ENCODE measurements at places on chromosomes 12 and 14. TPM values are rescaled to one million over a fixed set of nuclear protein-coding genes. Genes with fewer than 3 reads are reported as not detected.

- no peak for DNase-seq
Observed at GRCh38 chr12:124756760-124757159, 106.9 kb downstream of the SCARB1 start.

DNA sequence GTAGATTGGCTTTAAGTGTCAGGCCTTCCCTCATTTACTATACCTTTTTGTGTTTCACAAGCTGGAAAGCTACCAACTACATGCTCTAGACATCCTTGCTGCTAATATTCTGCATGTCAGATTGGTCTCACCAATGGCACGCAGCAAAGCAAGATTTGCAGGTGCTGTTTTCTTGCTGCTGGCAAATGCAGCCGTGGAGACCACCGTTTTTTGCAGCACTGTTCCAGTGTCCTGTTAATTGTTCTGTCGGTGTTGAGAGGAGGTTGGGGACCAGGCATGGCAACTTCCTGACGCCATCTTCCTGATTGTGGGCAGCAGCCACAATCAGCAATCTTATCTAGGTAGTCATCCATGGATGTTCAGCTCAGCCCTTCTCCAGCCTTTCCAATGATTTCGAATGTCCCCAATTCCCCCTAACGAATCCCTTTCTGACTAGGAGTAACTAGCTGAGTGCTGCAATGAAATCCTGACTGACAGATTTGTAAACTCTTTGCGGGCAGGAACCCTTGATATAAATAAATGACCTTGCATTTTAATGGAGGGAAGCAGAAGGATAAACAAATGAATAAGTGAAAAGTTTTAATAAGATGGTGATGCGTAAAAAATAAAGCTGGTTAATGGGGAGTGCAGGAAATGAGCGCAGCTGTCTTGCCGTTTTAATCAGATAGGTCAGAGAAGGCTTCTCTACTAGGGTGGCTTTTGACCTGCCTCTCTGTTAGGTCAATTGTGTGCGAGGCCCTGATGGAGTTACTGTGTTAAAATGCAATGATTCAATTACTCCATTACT is 574 bp upstream of the CRADD start:
- DNase-seq = no peak

DNA sequence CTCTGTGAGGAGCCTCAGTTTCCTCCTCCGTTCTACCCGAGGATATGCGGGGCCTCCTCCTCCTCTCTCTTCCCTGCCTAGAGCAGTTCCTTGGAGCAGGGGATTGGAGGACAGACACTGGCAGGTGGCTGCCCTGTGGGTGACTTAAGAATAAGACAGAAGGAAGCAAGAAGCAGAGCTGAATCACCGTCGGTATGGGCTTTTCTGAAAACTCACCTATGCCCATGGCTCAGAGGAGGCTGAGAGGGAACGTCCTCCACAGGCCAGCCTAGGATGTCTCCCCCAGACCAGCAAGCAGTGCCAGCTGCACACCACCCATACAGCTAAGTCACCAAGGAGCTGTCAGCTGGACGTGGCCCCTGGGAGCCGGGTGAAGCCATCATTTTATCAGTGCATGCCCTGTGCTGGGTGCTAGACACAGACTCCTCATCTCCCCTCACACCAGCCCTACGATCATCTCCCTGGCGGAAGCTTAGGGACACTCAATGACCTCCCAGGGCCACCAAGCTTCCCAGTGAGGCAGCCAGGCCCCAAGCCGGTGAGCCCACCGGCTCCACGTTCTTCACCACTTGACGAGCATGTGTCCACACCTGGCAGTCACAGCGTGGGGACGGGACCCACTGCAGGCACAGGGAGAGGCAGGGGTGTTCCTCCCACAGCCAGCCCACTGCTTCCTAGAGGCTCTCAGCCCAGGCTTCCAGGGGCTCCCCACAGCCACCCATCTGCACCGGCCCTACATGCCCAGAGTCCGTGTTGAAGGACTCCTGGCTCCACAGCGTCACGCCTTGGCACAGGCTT is 21.4 kb downstream of the ITPK1 start:
- DNase-seq = no peak

- no peak for DNase-seq
Observed at GRCh38 chr14:89621791-89622638, 205.0 kb upstream of the FOXN3 start.

DNA sequence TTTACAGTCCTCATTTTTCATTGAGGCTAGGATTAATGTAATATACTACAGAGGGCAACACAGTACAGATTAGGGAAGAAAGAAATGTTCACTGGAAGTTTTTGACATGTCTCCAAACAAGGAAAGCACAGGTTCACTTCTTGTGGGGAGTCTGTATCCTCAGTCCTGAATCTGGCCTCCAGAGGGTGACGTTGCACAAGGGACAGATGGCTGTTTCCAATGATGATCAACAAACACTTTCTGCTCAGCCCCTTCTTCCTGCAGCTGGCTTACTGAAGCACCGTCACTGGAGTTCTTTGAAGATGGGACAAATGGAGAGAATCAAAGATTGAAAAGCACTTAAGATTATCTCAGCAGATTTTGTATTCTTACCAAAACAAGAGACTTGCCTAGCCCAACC is 123.3 kb upstream of the OR4E1 start:
- DNase-seq = no peak

GRCh38 chr14:37655418-37655817 is 60.0 kb downstream of the TTC6 start:
- DNase-seq = no peak

DNA sequence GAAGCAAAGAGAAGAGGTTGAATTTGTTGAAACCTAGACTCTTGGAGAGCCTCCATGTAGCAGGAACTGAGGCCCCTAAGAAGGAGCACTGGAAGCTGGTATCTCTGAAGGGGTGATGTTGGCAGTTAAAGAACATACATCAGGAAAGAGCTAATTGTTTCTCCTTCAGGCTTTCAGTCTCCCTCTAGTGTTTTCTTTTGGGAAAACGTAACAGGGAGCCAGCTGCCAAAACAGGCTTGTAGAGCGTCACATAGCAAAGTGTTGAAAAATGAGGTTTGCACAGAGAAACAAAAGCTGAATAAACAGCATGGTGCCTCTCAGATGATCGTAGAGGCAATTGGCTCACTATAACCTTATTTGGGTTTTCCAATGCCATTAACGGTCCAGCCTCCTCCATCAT is 46.9 kb upstream of the CAND1 start:
- DNase-seq = no peak

GRCh38 chr12:27094726-27095125 is 12.3 kb upstream of the C12orf71 start:
- no peak for DNase-seq

DNA sequence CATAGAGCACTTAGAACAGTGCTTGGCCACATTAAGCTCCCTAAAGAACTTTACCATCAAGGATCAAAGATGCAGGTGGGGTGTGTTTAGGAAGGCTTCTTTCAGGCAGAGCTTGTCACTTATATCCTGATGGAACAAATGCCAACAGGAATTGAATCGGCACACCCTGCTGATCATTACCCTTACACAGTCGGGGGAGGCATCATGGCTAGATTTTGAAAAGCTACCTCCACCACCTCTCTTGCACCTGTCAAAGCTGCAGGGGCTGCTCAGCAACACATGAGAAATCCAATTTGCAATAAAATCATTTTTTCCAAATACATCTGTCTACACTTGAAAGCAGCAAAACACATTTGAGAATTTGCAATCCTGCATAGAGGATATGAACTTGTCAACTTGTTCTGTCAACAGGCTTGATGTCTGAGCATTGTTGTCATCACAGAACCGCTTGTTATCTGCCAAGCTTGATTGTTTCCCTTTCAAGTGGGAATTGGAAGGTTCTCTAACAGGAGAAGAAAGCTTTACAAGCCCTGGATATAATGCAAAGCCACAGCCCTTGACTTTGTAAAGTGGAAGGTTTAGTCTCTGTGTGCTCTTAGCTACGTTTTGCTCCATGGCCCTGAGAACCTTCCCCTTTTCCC is 24.6 kb upstream of the TRIM9 start:
- DNase-seq = no peak

DNA sequence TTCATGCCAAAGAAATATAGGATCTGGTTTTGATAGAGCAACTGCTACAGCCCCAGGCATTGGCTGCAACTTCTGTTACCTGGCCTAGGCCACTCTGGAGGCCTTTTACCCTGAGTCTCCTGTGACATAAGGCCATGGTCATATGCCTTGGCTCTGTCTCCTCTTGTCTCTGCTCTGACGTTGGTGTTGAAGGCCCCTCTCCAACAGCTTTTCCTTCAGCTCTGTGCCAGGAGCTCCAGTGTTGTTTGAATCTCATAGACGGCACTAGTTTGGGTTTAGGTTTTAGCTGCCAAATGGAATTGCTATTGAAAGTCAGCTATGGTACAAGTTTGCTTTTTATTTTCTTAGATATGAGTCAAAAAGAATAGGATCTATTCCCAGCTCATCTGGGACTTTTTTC is 41.1 kb downstream of the TTLL5 start:
- no peak for DNase-seq

DNA sequence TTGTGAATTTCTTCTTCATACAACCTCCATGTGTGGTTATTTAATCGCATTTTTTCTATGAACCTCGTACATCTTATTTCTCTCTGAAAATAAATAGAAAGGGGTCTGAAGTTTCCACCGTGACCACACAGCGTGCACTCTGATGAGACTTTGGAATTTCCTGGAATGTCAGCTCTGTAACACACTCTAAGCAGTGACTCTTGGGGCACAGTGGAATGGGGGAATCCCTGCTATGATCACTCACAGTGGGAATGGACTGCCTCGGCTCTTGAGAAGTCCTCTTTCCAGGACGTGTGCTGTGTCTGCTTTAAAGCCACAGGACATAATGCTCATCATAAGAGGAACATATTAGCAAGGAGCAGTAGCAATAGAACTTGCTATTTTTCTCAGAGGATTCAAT is 416.2 kb downstream of the EGLN3 start:
- DNase-seq = no peak

The SLC8A3 gene
- 0.13 TPM for total RNA-seq

DNA sequence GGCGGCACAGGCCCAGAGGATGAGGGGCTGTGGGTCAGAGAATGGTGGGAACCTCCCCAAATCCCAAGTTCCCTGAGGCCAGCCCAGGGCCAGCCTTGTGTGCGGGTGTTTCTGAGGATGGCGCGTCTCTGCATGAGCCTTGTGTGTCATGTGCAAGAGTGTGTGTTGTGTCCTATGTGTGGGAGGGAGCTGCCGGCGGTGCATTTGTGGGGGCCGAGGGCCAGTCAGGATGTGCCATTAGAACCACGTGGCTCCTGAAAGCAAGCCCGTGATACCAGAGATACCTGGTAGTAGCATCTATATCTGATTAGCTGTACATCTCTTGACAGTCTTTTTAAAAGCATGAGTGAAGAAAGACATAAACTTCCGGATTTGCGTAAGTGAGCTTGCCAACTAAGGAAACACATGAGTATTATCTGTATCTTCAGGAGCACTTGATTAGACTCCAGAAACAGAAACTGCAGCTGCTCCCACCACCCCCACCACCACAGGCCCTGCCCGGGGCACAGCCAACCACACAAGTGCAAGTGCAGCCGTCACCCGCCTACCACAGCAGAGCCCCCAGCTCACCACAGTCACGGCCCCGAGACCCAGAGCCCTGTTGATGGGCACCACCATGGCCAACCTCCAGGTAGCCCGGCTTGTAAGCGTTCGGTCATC is 19.2 kb downstream of the DDX51 start:
- DNase-seq = no peak

The PDE3A gene
- not detected for total RNA-seq

- DNase-seq = peak; percentile 74
Observed at GRCh38 chr14:91870001-91870400, 2.7 kb upstream of the TC2N start.

The GPR68 gene
- 36.9 TPM for total RNA-seq

DNA sequence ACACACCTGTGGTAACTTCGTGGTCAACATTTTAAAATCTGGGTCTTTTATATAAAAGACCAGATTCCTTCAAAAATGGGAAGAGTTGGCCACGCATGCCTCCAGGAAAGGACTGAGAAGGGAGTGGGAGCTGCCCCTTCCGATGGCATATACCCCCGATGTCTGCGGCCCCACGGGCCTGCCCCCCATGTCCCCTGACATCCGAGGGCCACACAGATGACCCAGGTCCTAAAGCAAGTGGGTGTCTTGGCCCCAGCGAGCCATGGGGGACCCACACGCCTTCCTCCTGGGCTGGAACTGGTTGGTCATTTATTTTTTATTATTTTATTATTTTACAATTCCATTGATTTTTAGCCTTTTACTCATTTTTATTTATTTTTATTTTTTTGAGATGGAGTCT is 142.5 kb downstream of the PIWIL1 start:
- DNase-seq = no peak

- DNase-seq = peak; percentile 32
Observed at GRCh38 chr12:4809449-4810218, 89.4 kb downstream of the GALNT8 start.

- no peak for DNase-seq
Observed at GRCh38 chr12:24895612-24896011, 53.3 kb downstream of the BCAT1 start.

- DNase-seq = no peak
Observed at GRCh38 chr12:78395961-78396360, 468.6 kb upstream of the SYT1 start.

The KRT3 gene
- not detected for total RNA-seq
